Activated CD4-positive, alpha-beta memory T cell treated with anti-CD3 and anti-CD28 coated beads, Interleukin-2, amount 10 ng/mL, durations not matched to agents 7 days and 5 days (primary cell): ENCODE measurements at places on chromosomes 13 and 19.

DNA sequence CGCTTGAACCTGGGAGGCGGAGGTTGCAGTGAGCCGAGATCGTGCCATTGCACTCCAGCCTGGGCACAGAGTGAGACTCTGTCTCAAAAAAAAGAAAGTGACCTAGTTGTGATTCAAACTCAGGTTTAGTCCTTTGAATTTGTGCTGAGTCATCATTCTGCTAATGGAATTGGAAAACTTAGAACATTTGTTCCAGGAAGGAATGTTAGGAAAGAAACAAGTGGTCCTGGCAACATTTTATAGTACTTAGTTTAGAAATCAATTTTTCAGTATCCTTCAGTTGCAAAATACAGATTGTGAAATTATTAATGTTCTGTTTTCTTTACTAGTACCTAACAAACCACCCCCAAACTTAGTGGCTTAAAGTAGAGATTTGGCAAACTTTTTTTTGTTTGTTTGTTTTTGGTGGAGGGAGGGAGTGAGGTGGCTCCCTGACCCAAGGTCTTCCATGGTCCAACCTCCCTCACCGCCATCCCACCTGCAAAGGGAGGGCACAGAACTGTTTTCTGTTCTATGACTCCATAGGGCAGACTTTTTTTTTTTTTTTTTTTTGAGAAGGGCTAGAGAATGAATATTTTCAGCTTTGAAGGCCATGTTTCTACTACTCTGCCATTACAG, 9.2 kb upstream of the SULT2A1 start:
- no peak for DNase-seq

DNA sequence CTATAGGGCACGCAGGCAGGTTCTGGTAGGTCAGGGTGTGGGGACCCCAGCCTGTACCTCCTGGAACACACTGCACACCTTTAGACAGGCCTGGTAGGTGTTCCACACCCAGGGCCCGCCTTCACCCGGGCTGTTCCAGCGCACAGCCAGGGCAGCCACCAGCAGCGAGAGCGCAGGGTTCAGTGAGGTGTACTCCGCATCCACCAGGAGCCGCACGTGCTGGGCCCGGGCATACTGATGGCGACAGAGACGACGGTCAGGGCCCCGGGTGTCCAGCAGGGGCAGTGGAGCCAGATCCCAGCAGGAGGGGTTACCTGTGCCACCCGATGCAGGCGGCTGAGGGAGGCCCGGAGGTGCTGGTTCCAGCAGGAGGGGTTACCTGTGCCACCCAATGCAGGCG, 6.0 kb downstream of the PRODH2 start:
- DNase-seq, result no peak

DNA sequence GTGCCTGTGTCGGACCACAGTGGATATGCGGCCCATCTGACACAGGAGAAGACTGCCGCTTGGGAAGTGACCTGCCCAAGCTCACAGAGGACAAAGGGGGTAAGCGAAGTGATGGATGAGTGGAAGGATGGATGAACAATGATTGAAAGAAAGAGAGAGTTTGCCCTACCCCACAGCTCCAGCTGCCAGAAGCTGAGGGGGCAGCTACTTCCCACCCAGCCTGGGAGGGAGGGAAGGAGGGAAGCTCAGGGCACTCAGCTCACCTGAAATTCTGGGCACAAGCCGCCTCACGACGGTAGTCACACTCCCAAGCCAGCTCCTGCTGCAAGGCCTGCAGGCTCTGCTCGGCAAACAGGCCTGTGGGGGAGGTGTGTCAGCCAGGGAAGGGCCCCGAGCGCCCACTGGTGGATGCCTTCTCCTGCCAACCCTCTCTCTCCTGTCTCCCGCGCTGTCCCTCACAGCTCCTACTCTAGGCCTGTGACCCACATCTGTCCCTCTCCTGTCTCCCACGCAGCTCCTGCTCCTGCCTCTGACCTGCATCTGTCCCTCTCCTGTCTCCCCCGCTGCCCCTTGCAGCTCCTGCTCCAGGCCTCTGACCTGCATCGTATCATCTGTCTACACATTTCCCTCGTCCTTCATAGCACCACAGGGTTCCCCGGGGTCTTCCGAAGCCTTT, 12.0 kb upstream of the NUMBL start:
- DNase-seq, result no peak

- no peak for DNase-seq
Measured at GRCh38 chr13:83796364-83796763, 85.9 kb downstream of the SLITRK1 start.

DNA sequence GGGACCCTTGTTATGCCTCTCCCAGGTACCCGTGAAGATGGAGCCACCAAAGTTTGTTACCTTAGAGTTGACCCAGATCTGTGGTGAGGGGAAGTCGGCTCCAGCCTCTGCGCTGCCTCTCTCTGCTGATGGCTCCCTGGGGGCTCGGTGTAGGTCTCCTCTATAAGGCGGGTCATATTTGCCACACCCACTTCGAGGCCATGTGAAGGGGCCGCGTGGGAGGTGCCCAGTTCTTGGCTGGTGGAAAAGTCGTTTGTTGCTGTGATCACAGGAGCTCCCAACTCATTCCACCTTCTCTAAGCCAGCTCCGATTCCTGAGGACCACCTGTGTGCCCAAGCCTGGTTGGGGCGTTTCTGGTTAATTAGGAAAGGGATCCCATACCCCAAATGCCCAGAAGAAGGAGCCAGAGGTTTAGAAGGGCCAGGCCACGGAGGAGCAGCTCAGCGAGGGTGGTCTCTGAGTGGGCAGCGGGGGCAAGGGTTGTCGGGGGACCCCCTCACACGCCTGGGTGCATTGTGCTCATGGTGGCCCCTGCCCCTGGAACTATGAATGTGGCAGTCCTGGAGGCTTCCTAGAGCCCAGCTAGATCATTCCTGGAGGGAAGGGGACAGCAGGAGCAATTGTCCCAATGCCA, 296.5 kb downstream of the ZNF536 start:
- no peak for DNase-seq
